Caco-2 (cell line): ENCODE measurements at places on chromosomes 11 and 22.

DNA sequence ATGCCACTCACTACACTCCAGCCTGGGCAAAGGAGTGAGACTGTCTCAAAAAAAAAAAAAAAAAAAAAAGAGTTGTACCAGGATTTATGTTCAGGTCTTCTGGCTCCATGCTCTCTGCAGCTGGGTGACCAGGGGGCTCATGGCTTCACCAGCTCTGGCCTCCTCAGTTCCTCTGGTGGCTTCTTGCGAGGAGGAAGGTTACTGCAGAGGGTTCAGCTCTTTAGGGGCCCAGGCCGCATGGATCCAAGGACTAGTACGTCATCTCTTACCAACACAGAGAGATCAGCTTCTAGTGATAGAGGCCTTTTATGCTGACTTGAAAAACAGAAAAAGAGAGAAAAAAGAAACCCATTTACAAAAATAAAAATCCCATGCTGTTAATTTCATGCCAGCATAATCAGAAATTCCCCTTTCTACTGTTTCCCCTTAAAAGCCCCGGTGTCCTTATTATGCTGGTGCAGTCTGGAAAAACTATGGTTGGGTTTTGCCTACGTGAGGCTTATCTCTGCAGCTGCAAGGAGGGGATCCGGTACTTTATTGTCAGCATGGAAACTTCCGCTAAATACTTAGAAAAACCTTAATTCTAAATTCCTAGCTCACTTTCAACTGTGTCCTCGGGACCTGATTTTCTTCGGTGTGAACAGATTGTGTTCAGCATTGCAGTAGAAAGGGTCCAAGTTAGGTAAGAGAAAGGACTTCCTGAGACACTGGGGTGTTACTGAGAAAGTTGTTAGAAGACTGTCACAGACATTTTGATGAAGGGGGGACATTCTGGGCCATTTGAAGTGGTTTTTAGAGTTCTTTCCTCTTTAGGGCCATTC lies 13.7 kb downstream of the ZBTB16 start:
- DNase-seq = no peak

- DNase-seq = peak; percentile 97
Observed at GRCh38 chr11:116276051-116277044, 496.4 kb downstream of the BUD13 start.

DNA sequence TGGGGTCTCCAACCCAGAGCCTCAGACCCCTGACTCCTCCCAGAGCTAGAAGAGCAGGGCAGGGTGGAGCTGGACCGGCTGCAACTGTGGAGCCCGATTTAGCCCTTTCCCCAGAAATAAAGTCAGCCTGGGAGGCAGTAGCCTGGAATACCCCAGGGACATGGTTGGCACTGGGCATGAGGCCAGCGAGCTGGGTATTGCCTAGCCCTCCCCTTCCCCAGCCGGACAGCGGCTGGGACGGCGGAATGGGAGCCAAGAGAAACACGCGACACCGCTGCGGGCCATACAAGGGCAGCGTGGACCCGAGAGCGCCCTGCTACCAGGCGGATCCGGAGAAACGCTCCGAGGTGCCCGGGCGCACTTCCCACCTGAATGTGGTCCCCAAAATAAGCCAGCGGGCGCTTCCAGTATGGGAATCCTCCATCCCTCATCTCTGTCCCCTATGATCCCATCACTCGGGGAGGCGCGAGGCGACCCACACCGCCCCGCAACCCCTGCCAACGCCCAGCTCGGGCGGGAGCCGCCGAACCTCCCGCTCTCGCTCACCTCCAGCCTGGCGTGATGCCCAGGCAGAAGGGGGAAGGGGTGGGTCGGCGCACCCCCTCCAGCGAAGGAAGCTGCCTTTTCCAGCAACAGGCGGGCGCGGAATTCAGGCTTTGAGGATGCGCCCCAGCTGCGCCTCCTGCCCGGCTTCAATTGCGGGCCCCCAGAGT lies 758 bp downstream of the MCAM start:
- DNase-seq = peak; percentile 34

- DNase-seq = no peak
Observed at GRCh38 chr22:46584081-46584921, 35.9 kb upstream of the GRAMD4 start.

DNA sequence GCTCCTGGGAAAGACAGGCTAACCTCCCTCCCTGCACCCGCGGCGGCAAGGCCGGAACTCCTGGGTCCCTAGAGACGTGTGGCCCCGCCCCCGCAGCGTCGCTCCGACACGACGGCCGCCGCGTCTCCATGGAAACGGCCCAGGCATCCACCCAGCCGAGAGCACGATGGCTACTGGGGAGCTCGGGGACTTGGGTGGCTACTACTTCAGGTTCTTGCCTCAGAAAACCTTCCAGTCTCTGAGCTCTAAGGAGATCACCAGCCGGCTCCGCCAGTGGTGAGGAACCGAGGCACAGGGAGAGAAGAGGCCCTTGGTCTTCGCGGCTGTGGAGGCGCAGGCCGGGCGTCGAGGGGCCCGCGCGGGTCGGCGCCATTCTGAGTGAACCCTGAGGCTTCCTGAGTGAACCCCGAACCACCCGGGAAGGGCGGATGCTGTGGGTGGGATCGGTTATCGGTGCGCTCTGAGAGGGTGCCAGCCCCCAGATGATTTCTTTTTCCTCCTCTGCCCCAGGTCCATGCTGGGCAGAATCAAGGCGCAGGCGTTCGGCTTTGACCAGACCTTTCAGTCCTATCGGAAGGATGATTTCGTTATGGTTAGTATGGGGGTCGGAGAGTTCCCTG lies at the start of gene CFAP300:
Gene CFAP300, plus strand, starts transcription at position 133 of the 620 bp plus-strand sequence. Its CDS starts 34 bp downstream, at position 167.
- peak; percentile 92 for DNase-seq

GRCh38 chr11:30521297-30522071 lies 64.7 kb downstream of the MPPED2 start:
- DNase-seq = no peak

GRCh38 chr22:17007852-17008731 lies at the start of gene GAB4:
Gene GAB4, minus strand, starts transcription at chr22:17008222. Its CDS starts 108 bp downstream, at chr22:17008114.
- DNase-seq = no peak

- DNase-seq = no peak
Observed at GRCh38 chr11:78958444-78958843, 383.8 kb upstream of the NARS2 start.

DNA sequence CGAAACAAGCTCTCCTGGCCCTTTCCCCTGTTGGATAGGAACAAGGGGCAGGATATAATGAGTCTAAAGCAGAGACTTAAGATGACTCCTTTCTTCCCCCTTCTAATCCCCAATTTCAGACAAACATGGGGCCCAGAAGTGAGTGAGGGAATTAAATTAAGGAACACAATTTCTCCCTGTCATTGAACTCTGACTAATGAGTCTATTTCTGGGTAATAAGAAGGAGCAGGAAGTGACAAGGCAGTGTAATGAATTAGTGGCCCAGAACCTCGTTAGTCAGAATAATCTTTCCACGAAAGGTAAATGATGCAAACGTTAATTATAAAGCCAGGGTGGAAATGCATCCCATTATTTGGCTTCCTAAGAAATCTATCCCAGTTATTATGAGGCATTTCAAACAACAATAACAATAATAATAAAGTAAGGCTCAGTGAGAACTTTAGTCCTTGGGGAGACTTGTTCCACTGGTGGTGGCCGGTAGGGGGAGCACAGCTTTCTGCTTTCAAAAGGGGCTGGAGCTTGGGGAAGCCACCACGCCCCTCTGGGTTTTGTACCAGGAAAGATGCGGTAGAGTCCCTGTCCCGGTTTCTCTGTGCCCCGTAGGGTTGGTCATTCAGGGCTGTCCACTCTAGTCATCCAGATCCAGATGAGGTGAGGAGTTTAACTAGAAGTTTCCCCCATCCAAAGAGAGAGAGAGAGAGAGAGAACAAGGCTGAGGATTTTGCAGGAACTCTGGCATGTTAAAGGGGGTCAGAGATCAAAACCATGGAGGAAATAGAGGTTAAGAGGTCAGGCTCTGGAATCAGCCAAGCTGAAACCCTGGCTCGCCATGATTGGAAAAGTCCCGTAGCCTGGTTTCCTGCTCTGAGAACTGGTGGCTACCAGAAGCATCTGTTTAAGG lies 298.3 kb downstream of the NTM start:
- DNase-seq = peak; percentile 70

DNA sequence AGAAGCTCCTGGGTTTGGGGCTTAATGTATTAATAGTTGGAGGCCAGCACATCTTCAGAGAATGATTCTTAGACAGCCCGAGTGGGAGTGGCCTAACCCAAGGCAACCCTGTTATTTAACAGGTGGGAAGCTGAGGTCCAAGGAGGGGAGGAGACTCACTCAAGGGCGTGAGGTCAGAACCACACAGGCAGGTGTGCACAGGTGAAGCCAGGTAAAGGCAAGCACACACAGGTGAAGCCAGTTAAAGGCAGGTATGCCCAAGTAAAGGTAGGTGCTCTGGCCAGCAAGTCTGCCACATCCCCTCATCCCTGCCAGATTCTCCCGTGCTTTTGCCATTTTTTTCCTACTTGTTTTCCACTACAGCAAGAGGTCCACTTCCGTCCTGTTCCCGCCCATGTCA lies 2.9 kb upstream of the SHANK2 start:
- peak; percentile 66 for DNase-seq

DNA sequence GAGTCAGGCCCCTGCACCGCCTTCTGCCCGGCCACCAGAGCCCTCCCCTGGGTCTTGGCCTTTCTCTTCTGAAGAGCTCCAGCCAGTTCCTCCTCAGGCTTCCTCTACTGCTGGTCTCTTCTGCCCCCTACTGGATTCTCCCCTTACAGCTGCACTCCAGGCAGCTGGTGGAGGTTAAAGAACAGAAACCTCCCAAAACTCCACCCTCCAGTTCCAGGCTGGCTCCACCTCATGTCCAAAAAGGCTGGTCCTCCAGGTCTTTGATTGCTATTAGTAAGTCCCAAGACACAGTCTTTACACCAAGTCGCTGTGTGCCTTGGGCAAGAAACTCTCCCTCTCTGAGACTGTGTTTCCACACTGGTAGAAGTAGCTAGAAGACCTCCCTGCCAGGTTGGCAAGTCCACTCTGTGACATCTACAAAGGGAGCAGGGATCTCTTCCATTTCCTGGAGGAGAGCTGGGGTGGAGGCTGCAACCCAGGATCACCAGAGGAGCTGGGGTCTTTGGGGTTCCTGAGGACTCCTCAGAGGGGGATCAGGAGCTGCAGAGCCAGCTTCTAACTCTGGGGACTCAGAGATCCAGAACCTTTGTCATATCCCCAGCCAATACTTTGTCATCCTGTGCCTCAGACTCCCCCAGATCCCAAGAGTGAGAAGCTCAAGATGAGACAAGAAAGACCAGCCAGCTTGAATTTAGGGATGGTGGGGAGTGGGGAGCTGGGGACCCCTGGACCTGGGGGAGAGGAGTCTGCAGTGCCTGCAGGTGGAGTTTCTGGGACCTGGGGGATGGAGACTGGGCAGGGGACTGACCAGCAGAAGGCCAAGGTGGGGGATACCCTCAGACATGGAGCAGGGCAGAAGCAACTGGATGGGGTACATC lies 3.4 kb upstream of the IGLL5 start:
- peak; percentile 65 for DNase-seq

GRCh38 chr11:106608677-106609076 lies 409.6 kb downstream of the GUCY1A2 start:
- no peak for DNase-seq
